Right atrium auricular region (tissue), 2 donors: ENCODE measurements at places on chromosomes 13 and 19.

- DNase-seq, result no peak
These were observed 48.3 kb downstream of the MAP4K1 start for GRCh38 chr19:38569368-38569983.

DNA sequence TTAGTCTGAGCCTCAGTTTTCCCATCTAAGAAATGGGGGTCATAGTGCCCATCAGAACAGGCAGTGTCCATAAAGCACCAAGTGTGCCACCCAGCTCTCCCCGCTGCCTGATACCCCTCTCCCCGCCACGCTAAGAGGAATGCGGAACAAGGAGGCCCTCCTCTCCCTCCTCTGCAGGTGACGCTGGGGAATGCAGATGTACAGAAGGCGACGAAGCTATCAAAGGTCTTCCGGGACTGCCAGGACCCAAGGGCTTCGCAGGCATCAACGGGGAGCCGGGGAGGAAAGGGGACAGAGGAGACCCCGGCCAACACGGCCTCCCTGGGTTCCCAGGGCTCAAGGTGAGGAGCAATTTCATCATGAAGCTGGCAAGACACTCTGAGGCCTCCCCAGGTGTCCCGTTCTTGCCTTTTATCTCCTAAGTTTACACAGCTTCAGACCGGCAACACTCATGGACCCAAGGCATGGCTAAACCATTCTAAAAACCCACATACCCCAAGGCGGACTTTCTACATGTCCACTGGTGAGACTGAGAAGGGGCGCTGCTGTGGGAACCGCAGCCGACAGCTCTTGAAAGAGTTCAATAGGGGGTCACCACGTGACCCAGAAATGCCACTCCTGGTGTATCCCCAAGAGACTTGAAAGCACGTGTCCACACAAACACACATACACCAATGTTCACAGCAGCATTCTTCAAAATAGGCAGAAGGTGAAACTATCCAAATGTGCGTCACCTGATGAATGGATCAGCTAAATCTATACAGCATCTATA, 102.7 kb downstream of the RAB20 start:
- no peak for DNase-seq

- DNase-seq, result no peak
These were observed 14.0 kb downstream of the SLITRK6 start for GRCh38 chr13:85785205-85785604.

GRCh38 chr19:13526552-13526951, 20.3 kb upstream of the CACNA1A start:
- no peak for DNase-seq

DNA sequence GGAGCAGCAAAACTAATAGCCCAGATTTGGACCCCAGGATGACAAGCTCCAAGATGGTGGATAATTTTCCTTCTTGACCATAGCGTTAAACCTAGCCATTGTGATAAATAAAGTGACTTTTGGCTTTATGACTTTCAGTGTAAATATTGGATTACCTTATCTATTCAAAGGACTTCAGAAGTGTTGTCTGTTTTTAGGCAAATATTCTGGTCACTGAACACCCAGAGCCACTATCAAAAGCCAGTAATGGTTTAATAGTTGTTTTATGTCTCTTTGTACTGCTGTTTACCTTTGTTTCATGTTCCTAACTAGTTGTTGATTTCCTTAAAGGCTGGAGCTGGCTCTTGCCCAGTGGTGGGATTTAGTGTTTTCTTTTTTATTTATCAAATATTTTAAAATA, 81.6 kb downstream of the FGF9 start:
- no peak for DNase-seq

DNA sequence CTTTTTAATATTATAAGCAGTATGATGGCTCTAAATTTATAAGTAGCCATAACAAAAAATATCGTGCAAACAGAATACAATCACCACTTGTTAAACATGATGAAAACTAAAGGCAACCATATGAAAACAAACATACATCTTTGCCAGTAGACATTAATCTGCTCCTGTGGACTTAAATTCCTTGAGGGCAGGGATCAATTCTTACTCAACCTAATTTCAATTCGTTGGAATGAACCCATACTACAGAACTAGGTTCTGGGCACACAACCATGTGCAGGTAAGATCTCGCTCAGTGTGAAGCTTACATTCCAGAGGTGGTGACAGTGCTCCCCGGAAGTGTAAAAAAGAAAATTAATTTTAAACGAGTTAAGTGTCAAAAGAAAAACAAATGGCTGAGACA, 13.4 kb downstream of the TBC1D4 start:
- no peak for DNase-seq

DNA sequence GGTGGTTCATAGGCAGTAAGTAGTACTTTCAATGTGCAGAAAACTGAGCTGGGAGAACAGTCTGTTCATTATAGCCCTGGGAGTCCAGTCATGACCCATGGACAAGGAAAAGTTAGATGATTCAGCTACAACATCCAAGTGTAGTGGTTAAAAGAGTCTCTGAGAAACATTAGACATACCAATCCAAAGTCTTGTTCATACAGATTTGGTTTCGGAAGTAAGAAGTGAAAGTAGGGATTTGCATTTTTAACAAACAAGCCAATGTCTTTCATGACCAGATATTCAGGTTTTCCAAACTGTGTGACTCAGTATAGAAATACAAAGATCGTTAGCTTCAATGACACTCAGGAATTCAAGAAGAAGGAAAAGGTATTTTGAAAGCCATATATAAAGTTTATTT, 345.3 kb downstream of the SLITRK1 start:
- DNase-seq, result no peak

DNA sequence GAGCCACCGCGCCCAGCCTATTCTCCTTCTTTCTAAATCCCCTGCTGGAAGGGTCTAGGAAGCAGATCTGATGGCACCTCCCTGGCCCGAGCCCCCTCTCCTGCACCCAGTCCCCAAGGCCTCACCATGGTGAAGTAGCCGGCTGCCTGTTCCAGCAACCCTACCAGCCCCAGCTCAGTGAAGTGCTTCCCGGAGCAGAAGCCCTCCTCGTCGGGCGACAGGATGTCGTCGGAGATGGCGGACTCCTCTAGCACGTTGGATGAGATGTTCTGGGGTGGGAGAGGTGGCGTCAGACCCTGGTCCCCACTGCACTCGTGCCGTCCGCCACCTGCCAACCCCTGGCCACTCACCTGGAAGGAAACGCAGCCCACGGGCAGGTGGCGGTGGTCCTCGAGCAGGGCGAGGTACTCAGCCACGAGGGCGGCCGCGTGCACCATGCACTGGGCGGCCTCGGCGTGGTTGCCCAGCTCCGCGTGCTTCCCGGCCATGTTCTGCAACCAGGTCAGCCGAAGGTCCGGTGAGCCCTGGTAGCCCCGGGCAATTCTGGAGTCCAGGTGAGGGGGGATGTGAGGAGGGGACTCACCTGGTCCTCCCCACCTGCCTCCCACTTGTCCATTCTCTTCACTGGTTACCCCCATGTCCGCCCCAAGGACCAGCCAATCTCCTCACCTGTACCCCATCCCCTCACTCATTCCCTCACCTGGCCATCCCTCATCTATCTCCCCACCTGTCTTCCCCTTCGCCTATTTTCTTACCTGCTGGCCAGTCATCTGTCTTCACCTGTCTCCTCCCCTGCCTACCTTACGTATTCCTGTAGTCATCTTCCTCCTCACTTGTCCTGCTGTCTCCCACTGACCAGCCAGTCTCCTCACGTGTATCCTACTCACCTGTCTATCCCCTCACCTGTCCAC, 11.5 kb upstream of the KANK2 start:
- no peak for DNase-seq

- no peak for DNase-seq
These were observed 54.8 kb downstream of the FRY start for GRCh38 chr13:32086366-32086765.

DNA sequence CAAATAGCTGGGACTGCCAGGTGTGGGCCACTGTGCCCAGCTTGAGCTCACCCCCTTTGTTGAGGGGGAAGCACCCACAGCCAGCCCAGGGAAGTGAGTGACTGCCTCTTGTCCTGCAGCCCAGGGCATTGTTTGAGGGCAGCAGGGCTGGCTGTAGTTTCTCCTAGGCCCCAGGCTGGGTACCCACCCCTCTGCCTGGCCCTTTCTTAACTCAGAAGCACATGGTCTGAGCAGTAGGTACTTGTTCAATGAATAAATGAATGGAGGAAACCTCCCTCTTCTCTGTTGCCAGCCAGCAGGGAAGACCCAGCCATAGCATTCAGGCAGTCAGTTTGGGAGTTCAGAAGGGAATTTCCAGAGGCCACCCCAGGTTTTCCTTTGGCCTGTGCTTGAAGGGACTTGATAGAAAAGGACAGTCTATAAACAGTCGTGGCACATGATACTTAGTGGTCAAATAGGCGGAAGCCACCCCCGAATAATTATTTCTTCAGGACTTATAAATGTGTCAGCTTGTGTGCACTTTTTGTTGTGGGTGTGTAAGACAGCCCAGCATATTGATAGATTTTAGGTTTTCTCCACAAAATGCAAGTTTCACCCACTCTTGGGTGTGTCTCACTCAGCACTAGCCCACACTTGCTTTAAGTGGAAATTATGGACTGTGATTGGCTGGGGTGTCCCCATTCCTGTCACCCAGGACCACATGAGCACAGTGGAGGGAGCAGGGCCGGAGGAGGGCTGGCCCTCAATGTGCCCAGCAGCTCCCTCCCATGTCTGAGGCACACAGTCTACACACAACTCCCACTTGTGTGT, 33.1 kb downstream of the GATAD2A start:
- DNase-seq, result no peak

DNA sequence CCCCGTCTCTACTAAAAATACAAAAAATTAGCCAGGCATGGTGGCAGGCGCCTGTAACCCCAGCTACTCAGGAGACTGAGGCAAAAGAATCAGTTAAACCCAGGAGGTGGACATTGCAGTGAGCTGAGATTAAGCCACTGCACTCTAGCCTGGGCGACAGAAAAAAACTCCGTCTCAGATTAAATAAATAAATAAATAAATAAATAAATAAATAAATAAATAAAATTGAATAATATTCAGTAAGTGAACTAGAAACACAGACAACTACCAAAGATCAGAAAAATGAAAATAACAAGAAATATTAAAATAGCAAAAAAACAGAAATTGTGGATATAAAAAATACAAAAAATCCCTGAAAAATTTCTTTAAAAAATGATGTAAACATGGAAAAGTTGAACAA, 172.4 kb downstream of the ZNF486 start:
- no peak for DNase-seq

- DNase-seq, result no peak
These were observed 2.3 kb upstream of the LCP1 start for GRCh38 chr13:46184277-46184699.

DNA sequence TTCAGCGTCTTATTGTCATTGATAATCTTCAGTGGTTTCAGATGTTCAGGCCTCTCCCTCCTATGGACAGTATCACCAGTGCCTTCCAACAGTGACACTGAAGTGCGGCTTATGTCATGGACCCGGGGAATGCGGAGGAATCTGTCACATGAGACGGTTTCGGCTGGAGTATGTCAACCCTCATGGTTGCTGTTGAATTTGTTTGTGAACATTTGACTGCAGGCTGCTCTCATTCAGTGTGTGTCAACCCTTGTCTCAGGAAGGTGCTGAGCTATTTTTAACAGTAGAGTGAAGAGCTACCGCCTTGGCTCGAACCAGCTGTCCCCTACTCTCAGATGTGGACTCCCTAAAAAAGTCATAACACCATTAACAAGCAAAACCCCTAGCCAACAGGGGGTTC, 138.8 kb upstream of the RNF113B start:
- DNase-seq, result no peak

- DNase-seq, result no peak
These were observed 24.1 kb downstream of the RRAS start for GRCh38 chr19:49615861-49616260.

DNA sequence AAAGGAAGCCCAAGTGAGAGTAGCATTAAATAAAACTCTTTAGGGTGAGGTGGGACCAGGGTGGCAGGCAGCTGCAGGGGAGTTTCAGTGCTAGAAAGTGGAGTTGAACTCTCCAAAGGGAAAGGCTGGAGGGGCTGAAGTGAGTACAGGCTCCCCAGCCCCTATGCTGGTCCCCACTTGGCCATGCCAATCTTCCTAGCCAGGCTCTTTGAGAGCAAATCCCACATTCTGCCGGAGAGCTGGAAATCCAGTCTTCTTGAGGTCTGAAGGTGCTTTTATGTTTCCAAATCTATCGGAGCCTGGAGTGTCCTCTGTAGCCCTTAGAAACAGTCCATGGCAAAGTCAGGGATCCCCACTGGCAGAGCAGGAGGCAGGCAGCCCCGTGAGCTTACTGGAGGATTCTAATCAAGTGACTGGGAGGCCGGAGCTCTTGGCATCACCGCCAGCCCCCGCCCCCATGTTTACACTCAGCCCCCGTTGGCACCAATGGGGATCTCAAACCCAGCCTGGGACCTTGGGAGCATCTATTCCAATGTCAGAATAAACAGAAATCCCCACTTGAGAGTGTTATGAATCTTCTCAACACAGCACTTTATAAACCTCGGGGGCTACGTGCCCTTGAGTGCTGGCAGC, 18.3 kb downstream of the ZNF536 start:
- DNase-seq, result peak; percentile 52

- DNase-seq, result no peak
These were observed 354.9 kb downstream of the ENOX1 start for GRCh38 chr13:43431841-43432240.

GRCh38 chr19:49107625-49108459, 6.3 kb upstream of the LIN7B start:
- DNase-seq, result no peak

DNA sequence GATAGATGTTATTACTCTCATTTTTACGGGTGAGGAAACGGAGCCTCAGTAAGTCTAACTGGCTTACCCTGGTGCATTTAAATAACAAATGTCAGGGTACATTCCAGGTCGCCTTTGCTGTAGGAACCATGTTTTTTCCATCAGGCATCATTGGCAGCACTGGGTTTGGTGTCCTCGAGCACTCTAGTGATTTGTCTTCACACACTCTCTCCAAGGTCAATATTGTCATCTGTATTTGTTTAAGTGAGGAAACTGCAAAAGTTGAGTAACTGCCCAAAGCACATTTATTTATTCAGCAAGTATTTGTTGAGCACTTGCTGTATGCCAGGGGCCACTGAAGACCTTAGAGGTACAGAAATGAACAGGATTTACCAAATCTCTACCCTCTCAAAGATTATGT, 78.6 kb downstream of the DCT start:
- DNase-seq, result no peak

GRCh38 chr13:47396915-47397314, 500.1 kb upstream of the HTR2A start:
- no peak for DNase-seq

DNA sequence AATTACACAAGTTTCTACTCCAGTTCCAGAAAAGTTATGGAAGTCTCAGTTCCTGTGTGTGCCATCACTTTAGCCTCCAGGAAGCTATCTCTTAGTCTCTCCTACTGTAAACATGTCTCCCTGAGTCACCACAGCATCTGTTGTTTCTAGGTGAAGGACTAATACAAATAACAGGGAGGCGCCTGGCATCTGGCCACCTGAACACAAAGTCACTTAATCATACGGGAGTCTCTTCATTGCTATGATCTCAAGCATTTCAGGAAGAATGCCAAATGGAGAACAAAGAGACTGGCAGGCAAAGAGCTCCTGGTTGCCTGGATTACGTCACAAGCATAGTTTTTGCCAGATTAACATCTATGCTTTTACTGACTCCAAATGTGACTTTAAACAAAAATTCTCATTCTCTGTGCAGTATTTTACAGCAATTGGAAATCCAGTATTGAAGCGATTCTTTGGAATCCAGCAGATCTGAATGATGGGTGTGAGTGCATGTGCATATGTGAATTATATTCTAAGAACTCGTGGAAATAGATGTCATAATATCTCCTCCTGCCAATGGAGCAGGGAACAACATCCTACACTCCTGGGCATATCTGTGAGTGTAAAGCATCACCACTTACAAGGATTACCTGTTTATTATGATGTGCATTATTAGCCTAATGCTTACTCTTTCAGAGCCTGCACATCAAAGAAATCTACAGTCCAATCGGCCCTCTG, 572.8 kb downstream of the PCDH9 start:
- DNase-seq, result peak; percentile 66
